ENCODE measurements at places on chromosomes 4 and X.

DNA sequence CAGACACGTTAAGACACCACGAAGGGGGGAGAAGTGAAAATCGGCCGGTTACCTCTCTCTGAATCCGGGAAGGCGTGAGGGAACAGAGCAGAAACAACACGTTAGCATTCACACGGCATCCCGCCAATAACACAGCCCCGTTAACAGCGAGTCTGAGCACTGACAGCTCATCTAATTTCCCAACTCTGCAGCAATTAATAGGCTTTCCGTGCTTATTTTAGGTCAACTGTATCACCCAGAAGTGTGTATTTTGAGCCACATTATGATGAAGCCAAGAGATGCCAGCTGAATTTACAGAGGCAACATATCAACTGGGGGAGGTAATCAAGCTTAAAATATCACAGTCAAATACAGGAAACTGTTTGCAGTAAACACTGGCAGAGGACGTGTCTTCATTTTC, 92.6 kb downstream of the NSUN7 start:
- no peak for DNase-seq

DNA sequence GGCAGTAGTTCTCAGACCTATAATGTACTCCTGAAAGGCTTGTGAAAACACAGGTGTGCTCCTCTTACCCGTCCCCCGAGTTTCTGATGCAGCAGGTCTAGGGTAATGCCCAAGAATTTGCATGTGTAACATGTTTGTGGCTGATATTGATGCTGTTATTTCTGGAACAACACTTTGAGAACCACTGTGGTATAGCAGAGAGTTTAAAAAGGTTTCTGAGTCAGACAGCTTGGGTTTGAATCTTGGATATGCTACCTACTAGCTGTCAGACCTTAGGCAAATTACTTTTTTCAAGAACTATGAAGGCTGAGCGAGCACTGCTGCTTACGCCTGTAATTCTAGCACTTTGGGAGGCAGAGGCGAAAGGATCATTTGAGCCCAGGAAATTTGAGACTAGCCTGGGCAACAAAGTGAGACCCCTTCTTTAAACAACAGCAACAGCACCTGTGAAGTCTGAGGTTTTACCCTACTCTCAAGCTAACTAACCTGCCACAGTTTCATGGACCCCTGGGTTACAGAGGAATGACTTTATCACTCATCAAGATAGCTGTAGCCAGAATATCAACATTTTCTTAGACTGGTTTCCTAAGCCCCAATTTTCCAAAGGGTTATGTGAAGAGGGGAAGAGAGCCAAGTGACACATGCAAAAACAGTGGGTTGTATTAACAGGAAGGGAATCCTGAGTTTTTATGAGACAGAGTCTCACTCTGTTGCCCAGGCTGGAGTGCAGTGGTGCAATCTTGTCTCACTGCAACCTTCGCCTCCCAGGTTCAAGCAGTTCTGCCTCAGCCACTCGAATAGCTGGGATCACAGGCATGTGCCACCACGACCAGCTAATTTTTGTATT, 5.1 kb downstream of the AFF1 start:
- DNase-seq = no peak

- no peak for DNase-seq
Measured at GRCh38 chr4:20313237-20314030, 61.7 kb downstream of the SLIT2 start.

DNA sequence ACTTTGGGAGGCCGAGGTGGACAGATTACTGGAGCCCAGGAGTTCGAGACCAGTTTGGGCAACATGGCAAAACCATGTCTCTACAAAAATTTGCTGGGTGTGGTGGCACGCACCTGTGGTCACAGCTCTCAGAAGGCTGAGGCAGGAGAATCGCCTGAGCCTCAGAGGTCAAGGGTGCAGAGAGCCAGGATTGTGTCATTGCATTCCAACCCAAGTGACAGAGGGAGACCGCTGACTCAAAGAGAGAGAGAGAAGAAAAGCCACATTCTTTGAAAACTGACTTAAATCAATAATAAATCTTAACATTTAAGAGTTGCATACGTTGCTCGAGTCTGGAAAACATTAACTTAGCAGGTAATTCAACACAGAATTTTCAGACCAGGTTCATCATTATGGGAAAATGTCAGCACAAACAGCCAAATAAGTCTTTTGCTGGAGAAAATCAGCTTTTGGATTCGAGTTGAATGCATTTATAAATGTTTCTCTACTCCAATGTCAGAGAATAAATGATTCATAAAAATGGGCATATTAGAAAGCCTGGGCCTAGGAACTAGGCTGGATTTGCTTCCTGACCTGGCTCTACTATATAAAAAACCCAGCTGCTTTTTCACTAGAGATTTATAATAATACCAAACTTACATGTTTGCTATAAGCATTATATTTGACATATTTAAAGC, 68.3 kb upstream of the RBPJ start:
- DNase-seq = no peak

GRCh38 chr4:37588150-37588549, 98.0 kb downstream of the RELL1 start:
- DNase-seq = no peak

- DNase-seq = no peak
Measured at GRCh38 chr4:169098969-169099690, 89.1 kb upstream of the CBR4 start.

- no peak for DNase-seq
Measured at GRCh38 chr4:16439768-16440167, 213.5 kb upstream of the TAPT1 start.

Data from AG08395 (cell line).